ENCODE measurements at places on chromosomes 2 and 18. TPM values are rescaled to one million over a fixed set of nuclear protein-coding genes. Genes with fewer than 3 reads are reported as not detected.
A peak's percentile ranks its signal among the peaks of the same experiment; 100 is the strongest.

GRCh38 chr18:986051-986450, 81.4 kb downstream of the ADCYAP1 start:
- H3K27ac ChIP-seq, result no peak overlapping the region
- no peaks in the 10 kb centered on the region for H3K36me3 ChIP-seq
- no peak for DNase-seq
- no peak overlapping the region for H3K4me3 ChIP-seq
- H3K4me1 ChIP-seq, result no peaks in the 10 kb centered on the region
- H3K27me3 ChIP-seq, result no peaks in the 10 kb centered on the region

- H3K4me3 ChIP-seq, result no peak overlapping the region
- DNase-seq, result no peak
- peaks cover 18% of the 10 kb centered on the region for H3K4me1 ChIP-seq
- no peak overlapping the region for H3K27ac ChIP-seq
- no peaks in the 10 kb centered on the region for H3K27me3 ChIP-seq
- H3K36me3 ChIP-seq, result no peaks in the 10 kb centered on the region
Measured at GRCh38 chr2:17649026-17649425, 104.6 kb downstream of the SMC6 start.

DNA sequence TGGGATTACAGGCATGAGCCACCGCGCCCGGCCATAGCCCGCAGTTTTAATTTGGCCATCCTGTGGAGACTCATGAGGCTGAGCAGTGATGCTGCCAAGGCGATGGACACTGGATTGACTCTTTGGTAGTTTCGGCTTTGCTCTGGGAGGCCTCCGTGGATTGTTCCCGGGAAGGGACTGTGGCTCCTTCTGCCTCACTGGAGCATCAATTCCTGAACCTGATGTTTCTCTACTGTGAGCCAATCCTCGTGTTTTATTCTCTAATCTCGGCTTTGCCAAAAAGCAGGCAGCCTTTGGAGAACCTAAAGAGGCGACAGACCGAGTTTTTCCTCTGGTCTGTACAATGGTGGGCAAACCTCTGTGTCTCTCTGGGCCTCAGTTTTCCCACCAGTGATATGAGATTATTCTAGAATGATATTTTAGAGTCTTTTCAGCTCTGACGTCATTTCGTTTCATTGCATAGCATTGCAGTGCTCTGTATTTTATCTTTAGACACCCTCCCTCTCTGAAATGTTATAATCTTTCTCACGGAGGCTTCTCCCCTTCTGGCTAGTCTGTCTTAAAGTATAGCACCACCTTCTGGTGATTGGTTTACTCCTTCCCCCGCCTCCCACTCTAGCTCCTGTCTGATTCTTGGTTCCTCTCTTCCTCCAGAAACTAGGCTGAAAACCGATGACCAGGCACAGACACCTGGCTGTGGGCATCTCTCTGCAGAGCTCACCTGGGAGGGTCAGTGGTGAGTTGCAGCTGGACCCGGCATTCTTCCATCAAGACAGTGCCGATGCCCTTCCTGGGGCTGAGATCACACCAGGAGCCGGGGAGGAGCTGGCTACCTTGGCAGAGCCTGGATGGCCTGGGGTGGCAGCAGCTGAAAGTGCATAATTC, 341.3 kb downstream of the MYCN start:
- H3K36me3 ChIP-seq, result no peaks in the 10 kb centered on the region
- H3K27ac ChIP-seq, result no peak overlapping the region
- H3K4me3 ChIP-seq, result no peak overlapping the region
- peak; percentile 78 for DNase-seq
- no peaks in the 10 kb centered on the region for H3K27me3 ChIP-seq

GRCh38 chr18:22422909-22423548, 5.3 kb upstream of the CTAGE1 start:
- no peaks in the 10 kb centered on the region for H3K27me3 ChIP-seq
- no peak for DNase-seq
- no peaks in the 10 kb centered on the region for H3K36me3 ChIP-seq
- peaks cover under 1% of the 10 kb centered on the region for H3K4me1 ChIP-seq
- H3K4me3 ChIP-seq, result no peak overlapping the region

DNA sequence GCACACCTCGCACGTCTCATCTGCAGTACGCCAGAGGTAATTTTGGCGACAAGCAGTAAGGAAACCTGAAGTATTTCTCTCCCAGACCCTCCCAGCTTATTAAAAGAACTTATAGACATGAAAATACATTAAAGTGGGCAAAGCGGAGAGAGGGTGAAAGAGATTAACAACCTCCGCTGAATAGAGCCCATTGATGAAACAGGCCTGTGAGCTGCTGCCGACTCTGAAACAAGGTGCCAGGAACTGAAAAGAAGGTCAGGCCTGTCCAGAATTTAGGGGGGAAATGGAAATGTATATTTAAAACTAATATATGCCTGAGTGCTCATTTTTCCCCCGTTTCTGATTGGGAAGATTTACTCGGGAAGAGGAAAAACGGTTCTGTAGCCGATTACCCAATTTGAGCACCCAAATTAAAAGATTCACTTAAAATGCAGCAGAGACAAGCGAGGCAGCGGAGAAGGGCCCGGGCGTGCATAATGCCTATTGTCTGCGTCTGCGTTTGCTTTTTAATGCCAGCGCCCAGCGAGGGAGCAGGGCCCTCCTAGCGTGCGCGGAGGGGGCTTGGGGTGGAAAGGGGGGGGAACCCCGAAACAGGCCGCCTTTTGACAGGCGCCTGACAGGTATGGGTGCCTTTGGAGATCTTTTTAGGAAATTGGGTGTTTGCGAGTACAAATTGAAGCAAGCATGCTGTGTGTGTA, 316.2 kb downstream of the GBX2 start:
- DNase-seq, result no peak
- no peak overlapping the region for H3K27ac ChIP-seq
- no peak overlapping the region for H3K4me3 ChIP-seq
- no peaks in the 10 kb centered on the region for H3K4me1 ChIP-seq
- H3K36me3 ChIP-seq, result no peaks in the 10 kb centered on the region

GRCh38 chr2:220101980-220102379, 474.6 kb downstream of the SLC4A3 start:
- peak; percentile 23 for DNase-seq
- H3K27ac ChIP-seq, result no peak overlapping the region
- no peaks in the 10 kb centered on the region for H3K4me1 ChIP-seq
- H3K27me3 ChIP-seq, result no peaks in the 10 kb centered on the region
- H3K36me3 ChIP-seq, result no peaks in the 10 kb centered on the region

Gene RIT2
- not detected for polyA plus RNA-seq

Gene CYP27C1
- polyA plus RNA-seq, result 1.3 TPM
